ENCODE measurements at places on chromosomes 1 and 21.
A peak's percentile ranks its signal among the peaks of the same experiment; 100 is the strongest.

- no peak for DNase-seq
These were observed 22.8 kb downstream of the INSL5 start for GRCh38 chr1:66778266-66778665.

GRCh38 chr1:203593723-203594122, 32.9 kb upstream of the ATP2B4 start:
- DNase-seq: no peak

DNA sequence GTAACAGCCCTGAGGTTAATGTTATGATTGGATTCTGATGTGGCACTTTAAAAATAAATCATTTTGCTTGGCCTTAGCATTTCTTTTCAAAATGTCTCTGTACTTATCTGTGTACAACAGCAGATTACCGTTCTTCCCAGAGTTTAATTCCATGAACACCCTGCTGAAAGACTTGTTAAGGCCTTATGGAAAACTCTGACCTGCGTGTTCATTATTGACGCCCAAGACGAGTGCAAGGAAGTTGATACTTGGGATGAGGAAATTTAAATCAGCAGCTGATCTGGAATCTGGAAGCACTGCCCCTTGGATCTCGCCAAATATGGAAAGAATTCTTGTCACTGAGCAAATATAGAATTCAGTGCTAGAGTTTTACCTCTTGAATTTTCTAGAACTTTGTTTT, 6.7 kb downstream of the ERG start:
- no peak for DNase-seq

GRCh38 chr1:200332716-200333115, 77.1 kb downstream of the ZNF281 start:
- no peak for DNase-seq

- no peak for DNase-seq
These were observed 542 bp upstream of the ASTN1 start for GRCh38 chr1:177165069-177165439.

- DNase-seq: no peak
These were observed 27.0 kb downstream of the COL18A1 start for GRCh38 chr21:45431781-45432572.

GRCh38 chr1:23657659-23658275, 33.8 kb upstream of the RPL11 start:
- no peak for DNase-seq

- peak; percentile 57 for DNase-seq
These were observed 16.1 kb downstream of the NOC2L start for GRCh38 chr1:942864-943533.

DNA sequence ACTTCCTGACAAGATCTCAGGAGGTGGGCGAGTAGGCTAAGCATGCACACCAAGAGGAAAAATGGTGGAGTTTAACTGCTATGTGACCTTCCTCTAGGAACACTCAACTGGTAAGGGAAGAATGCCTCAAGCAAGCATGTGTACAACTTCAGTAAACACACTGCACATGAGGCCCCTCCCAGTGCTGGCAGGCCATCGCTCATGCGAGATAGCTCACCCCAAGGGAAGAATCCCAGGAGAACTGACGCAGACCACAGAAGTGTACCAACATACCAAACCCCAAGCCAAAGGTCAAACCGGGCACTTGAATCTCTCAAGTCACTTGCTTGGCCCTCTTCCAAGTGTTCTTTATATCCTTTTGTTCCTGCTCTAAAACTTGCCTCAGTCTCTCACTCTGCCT, 40.5 kb upstream of the GALNT2 start:
- DNase-seq: no peak

DNA sequence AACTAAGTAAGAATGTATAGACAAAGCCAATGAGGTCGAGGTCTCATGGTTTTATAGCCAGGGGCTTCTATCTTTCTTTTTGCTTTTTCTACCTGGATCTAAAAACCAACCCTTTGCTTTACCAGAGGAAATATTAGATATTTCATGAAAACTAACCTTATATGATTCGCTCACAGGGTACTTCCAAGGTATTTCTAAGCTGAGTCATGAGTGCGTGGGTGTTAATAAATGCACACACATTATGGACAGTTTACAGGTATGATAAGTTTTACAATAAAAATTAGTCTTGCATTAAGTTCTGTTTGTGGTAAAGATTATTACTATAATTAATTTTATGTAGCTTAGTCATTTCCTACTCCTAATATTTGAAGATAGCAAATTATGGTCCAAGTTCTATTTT, 217.2 kb downstream of the CHRM3 start:
- DNase-seq: no peak

DNA sequence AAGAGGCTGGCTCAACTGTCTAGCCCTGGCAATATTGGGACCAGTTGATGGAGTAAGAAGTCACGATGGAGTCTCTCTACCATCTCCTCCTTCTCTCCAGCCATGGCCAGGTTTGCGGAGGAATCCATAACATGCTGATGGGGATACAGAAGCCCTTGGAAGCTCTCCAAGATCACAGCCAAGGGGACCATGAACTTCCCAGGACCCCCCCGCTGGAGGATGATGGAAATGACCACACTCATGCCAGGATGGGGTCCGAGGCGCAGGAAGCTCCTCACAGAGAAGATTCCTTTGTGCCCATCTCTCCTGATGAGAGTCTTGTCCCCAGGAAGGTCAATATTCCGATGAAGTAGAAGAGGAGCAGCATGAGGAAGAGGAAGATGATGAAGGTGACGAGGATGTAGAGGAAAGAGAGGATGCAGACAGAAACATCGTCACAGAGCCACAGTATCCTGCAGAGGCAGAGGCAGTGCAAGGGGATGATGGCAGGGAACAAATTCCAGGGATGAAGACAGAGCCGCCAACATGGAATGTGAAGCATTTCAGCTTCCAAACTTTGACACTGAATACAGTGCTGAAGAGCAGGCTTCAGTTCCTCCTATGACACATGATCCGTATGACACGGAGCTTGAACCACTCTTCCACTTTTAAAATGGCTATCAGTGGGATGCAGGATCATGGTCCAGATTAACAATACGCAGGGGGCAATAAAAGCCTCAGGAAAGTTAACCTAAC, 57.9 kb upstream of the EDN2 start:
- DNase-seq: no peak

GRCh38 chr1:94056996-94057395, 64.0 kb downstream of the ABCA4 start:
- DNase-seq: no peak

DNA sequence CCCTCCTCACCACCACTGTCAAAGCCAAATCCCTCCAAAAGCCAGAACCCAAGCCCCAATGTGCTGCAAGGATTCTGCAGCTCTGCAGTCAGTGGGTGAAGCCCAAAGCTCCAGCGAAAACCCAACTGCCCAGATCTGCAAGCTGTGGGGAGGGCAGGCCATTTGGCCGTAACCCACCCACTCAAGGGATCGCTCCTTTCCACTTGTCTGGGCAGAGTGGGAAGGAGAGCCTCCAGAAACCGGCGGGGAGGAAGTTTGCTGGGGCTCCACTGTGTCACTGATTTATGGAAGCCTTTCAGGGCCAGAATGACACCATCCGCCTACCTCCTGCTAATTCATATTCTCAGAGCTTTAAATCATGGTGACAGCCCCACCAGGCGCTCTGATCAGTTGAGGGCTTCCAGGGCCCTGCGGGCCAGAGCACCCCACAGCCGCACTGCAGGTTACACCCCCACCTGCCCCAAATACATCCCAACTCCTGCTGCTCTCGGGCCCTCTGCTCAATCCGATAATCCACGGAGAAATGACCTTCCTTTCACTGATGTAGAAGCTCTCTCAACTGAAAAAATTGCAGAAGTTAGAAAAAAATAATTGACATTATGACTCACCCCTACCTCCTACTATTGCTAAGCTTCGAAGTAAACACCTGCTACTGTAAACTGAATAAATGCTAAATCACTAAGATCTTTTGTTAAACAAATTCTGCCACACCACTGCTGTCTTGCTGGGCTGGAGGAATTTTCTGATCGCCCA, 40.6 kb upstream of the RAB4A start:
- no peak for DNase-seq

DNA sequence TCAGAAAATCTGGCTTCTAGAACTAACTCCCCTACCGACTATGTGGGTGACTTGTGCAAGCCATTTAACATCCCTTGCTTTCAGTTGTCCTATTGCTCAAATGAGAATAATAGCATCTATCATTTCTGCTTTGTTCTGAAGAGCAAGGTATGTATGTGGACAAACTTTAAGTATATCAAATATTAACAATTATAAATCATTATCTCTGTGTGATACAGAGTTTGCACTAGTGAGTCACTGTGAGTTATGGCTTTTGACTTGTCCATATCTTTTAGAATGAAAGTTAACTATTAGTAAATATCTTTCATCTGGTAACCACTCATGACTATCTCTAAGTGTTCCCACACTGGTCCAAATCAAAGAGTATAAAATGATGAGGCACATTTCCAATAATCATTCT, 812.9 kb upstream of the ADGRL2 start:
- DNase-seq: no peak

GRCh38 chr1:20480951-20481617, 4.9 kb downstream of the CAMK2N1 start:
- no peak for DNase-seq

GRCh38 chr21:35212393-35213127, 163.5 kb upstream of the RUNX1 start:
- no peak for DNase-seq

DNA sequence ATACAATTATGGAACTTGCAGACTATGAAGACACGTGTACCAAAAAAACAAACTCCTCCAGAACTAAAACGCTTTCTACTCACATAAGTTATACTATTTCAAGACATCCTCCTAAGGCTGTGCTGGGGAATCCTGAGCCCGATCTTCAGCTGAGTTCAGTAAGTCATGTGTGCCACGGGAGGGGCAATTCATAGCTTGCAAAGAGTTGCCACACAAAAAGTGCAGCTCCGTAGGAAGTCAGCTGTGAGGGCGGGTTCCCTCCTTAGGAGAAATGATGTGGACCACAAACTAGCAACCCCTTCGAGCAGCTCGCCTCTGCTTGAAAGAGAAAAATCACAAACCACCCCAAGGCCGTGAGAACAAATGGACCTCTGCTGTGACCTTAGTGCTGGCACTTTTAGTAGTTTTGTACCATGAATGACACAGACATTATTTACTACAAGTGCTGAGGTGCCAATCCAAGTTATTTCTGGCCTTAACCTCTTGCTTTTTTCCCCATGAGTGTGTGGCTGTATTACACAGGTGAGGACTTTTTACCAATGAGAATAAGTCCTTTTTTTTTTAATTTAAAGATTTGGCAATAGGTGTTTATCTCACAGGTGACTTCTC, 35.8 kb upstream of the TRIM67 start:
- no peak for DNase-seq

GRCh38 chr21:33289199-33289819, 23.1 kb downstream of the IL10RB start:
- no peak for DNase-seq

DNA sequence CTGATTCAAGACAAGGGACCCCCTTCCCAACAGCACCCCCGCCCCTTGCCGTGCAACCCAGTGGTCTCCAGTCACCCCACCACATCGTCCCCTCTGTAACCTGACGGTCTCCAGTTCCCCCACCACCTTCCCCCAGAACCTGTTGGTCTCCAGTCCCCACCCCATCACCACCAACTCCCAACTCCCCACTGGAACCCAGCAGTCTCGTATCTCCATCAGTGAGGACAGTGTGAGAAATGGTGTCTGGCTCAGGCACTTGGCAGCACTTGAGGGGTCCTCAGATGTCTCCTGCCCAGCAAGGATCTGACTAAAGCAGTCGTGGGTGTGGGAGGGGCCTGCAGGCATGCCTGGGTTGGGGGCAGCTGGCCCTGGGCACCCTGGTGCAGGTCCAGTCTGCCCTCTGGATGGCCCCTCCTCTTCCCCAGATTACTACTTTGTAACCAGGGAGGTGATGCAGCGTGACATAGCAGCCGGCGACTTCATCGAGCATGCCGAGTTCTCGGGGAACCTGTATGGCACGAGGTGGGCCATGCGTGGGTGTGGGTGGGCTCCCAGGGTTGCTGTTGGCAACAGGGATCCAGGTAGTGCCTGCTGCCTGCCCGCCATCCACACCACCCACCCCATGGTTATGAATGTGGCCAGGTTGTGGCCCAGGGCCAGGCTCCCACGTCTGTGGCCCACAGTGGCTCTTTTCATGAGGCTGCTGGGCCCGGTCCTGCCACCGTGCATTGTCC, 3.1 kb upstream of the GJC2 start:
- DNase-seq: no peak

GRCh38 chr1:16924919-16925477, 3.3 kb downstream of the CROCC start:
- DNase-seq: no peak

DNA sequence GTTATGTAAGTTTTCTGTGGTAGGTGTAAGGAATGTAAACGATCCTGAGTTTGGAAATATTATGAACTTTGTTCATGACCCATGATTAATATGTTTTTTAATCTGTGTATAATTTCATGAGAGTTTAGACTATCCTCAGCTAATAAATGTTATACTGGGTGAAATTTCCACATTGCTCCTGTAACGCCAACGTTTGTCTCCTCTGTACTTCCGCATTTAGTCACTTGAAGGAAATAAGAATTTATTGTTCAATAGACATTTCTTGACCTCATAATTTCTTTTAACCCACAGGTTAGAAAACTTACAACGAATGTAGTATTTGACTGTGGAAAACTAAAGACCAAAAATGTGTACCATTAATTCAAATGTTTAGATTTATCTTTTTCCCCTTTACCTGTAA, 876 bp downstream of the KCNJ15 start:
- DNase-seq: no peak

DNA sequence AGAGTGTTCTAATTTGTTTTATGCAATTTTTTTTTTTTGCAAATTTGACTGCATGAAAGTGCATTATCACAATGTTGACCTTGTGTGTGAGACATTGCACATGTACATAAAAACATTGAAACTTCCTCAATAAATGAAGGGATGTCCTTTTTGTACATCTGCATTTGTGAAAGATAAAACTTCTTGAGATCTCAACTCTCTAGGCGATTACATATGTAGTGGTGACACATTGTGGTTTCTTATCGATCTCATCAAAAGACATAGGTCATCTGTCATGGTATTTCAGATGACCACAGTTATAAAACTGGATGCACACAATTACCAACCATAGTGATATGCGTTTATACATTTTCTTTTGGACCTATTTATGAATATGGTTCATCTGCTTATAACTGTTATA, 35.6 kb upstream of the C21orf91 start:
- DNase-seq: no peak

DNA sequence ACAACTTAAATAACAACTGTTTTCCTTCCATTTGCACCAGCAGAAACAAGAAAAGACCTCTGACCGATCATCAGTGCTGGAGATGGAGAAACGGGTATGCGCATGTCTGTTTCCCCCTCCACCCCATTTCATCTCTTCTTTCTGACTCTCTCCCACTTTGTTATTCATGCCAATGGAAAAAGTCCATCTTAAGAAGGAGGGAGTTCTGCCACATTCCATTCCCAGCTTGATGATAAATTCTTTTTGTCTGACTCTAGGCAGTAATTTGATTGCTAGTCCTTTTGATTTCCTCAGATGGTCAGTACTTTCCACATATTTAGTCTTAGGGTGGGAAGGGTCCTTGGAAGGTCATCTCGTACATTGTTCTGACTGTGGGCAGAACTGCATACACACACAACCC, 142.5 kb downstream of the SYT2 start:
- no peak for DNase-seq

Measured in right kidney (tissue), 9 donors.